ENCODE measurements at places on chromosomes 4 and X.

- DNase-seq, result no peak
These were observed 436.0 kb upstream of the INTU start for GRCh38 chr4:127196655-127197352.

- no peak for DNase-seq
These were observed 417.7 kb upstream of the GALNT7 start for GRCh38 chr4:172750910-172751309.

DNA sequence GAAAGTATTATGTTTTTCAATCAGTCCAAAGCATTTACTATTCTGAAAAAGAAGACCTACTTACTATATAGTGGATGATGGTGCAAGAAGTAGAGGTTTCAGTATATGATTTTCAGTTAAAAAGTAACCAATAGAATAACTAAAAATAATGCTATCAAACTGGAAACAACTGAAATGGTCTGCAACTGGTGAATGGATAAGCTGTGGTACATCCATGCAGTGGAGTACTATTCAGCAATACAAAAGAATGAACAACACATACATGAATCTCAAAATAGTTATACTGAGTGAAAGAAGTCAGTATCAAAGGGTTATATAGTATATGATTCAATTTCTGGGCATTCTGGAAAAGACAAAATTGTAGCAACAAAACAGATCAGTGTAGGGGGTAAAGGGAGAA, 55.9 kb downstream of the PLAC1 start:
- DNase-seq, result no peak

GRCh38 chr4:92262371-92262770, 41.4 kb upstream of the GRID2 start:
- DNase-seq, result no peak

- DNase-seq, result no peak
These were observed 60.3 kb upstream of the DDX3X start for GRCh38 chrX:41273638-41274037.

DNA sequence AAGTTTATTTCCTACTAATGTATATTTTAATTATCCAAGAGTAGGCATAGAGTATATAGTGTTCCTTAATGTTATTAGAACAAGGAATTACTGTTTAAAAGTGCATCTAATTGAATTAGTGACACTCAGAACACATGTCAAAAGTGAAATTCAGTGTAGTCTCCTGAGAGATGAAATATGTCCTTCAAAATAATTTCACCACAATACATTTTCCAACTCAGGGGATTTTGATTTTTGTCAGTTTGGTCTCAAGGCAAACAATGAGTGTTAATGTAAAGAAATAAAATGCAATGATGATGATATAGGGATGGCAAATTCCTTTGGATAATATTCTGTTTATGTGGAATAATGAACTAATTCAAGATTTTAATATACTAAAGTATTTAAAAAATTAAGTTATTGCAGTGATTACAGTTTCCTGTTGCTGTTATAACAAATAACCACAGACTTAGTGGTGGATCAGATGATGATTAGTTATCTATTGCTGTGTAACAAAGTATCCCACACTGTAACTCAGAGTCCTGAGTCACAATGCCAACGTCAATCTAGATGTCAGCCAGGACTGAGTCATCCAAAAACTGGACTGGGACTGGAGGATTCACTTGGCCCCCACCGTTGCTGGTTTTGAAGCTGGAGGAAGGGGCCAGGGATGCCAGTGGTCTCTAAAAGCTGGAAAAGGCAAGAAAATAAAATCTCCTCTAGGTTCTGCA, 148.0 kb upstream of the SLC7A11 start:
- DNase-seq, result no peak

- DNase-seq, result no peak
These were observed 654.9 kb upstream of the HTR2C start for GRCh38 chrX:113929004-113929403.

DNA sequence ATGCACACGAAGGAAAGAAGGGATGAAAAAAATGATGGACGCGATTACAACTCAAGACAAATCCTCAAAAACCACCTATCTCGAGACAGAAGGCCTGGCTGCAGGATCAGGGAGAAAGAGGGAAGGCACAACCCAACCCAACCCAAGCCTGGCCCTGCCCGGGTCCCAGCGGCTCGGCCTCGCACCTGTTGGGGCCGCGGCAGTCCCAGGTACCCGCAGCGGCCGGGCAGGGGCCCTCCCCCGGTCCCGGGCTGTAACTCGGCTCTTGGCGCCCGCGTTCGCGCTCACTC, 464 bp downstream of the RASGEF1B start:
- DNase-seq, result no peak

DNA sequence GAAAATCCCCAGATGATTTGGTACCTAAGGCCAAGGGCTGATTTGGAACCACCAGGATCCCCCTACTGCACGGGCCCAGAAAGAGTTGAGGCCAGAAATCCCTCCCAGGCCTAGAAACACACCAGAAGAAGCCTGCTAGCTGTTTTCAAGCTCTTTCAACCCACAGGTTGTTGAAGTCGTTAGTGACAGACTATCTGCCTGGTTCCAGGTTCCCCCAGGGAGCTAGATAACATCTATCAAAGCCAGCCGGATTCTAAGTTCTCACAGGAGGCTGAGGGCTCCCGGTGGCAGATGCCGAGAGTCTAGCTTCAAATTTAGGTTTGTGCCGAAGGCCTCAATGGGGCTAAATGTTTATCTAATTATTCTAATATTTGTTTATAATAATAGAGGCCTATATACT, 132.0 kb upstream of the ATP6AP2 start:
- no peak for DNase-seq

GRCh38 chrX:136659174-136659573, 11.2 kb downstream of the CD40LG start:
- no peak for DNase-seq

- DNase-seq, result no peak
These were observed 31.5 kb downstream of the HS3ST1 start for GRCh38 chr4:11397146-11397545.

DNA sequence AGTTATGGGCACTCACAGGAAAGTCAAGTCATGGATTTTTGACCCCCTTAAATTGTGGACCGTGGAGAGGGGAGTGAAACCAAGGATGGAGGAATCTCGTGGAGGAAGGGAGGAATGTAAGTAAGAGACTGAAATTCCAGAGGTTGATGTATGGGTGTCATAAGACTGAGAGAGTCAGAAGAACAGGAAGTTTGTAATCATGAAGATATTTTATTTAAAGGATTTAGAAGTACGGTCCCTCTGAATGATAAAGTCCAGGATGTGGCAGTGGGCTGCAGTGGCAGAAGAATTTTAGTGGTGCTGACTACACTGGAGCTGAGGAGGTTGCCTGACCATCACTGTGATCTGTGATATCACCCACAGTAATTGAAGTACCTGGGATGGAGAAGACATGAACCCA, 57.8 kb downstream of the DCLK2 start:
- DNase-seq, result no peak

DNA sequence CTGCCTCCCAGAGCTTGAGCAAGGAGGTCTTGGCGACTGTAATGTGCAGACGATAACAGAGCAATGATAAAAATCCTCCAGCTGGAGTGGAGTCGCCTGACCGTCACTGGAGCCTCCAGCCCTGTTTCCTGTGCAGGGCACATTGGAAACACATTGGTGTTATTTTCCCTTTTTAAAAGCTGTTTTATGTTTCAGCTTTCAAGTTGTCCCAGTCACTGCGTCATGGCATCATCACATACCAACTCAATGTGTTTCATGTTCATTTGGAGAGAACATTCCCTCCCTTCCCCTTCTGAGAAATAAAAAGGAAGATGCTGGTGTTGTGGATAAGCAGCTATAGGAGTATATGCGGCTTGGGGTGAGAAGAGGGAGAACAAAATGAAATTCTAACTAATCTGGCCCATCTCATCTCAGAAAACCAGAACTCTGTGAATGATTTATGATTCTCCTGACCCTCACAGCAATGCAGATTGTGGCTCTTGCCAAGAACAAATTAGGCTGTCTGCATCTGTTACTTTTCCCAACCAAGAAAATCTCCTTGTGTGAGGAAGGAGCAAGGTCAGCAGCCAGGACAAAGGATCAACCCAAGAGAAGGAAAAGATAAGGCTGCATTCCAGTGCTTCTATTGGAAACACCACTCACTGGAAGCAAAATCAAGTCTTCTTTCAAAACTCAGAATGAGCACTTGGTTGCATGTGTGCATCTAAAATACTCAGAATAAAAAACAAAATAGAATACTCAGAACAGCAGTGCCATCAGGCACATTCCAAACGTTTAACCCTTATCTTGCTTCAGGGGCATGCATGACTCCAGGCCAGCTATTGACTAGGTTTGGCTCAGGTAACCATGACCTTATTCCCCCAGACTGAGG, 134.4 kb downstream of the RASL11B start:
- peak; percentile 32 for DNase-seq

- no peak for DNase-seq
These were observed 16.0 kb downstream of the UBA6 start for GRCh38 chr4:67684839-67685531.

DNA sequence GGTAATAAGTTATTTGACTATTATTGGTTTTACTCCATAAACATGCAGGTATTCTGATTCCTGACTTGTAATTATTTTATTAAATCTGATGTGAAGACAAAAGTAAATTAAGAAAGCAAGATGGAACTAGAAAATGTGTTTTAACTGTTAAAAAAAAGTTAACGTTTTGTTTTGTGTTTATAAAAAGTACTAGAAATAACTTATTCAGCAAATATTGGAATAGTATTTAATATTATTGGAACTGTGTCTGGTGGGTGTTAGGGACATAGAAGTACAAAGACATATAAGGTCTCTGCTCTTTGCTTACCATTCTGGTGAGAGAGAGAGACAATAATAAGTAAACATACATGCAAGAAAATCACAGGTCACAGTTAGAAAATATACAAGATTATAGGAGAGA, 15.7 kb downstream of the TIFA start:
- DNase-seq, result no peak

DNA sequence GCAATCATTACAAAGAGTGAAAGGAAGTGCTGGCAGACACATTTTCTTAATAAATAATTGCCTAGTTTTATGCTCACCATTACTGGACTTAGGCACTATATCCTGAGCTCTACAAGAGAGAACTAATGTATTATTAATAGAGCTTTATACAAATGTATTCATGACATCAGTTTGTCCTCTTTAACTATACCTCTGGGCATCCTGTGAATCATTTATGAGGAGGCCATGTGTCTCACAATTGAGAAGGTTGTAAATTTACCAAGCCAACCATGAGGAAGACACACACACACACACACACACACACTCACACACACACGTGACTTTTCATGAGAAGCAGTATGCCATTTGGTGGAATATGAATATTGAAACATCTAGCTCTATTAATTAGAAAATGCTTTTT, 728.2 kb downstream of the ARAP2 start:
- no peak for DNase-seq

Measured in pulmonary artery endothelial cell (primary cell).